Stimulated activated CD4-positive, alpha-beta T cell treated with anti-CD3 and anti-CD28 coated beads, Interleukin-1b, Interleukin-23, amount 100 ng/mL, for 1 hour (primary cell): ENCODE measurements at places on chromosomes 1 and 21.

DNA sequence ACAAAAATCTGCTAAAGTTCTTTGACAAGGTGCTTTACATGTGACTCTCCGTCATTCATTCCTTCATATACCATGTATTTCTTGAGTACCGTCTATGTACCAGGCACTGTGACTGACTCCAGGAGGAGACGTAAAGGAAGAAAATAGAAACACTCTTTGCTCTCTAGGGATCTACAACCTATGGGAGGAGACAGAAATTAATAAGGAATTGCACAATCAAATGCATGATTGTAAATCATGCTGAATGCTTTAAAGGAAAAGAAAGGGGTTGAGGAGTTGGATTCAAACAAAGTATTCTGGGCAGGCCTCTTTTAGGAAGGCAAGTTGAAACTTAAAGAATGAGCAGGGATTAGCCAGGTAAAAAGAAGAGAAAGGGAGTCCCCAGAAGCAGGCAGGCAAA, 239.1 kb upstream of the FGGY start:
- DNase-seq: no peak

GRCh38 chr21:36487641-36488307, 7.9 kb upstream of the CLDN14 start:
- no peak for DNase-seq

DNA sequence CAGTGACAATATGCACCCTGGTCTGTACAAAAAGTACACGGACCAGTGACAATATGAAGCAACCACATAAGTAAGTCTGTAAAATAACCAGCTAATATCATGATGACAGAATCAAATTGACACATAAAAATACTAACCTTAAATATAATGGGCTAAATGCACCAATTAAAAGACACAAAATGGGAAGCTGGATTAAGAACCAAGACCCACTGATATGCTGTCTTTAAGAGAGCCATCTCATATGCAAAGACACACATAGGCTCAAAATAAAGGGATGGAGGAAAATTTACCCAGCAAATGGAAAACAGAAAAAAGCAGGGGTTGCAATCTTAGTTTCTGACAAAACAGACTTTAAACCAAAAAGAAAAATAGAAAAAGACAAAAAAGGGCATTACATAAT, 70.4 kb upstream of the VCAM1 start:
- DNase-seq: no peak

DNA sequence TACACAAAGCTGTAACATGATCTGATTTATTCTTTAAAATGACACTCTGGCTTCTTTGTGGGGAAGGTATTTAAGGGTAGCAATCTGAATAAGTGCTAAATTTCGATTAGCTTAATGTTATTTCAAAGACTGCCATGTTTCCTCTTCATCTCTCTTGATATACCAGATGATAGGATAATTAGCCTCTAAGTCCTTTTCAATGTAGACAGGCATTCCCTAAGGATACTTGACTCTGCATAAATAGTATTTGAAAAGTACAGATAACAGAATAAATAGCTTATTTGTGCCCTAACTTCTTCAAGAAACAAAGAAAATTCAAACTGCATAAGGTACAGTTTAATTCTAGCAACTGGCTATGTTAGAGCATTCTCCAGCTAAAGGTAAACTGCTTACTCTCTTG, 46.2 kb downstream of the ARHGAP29 start:
- DNase-seq: no peak

DNA sequence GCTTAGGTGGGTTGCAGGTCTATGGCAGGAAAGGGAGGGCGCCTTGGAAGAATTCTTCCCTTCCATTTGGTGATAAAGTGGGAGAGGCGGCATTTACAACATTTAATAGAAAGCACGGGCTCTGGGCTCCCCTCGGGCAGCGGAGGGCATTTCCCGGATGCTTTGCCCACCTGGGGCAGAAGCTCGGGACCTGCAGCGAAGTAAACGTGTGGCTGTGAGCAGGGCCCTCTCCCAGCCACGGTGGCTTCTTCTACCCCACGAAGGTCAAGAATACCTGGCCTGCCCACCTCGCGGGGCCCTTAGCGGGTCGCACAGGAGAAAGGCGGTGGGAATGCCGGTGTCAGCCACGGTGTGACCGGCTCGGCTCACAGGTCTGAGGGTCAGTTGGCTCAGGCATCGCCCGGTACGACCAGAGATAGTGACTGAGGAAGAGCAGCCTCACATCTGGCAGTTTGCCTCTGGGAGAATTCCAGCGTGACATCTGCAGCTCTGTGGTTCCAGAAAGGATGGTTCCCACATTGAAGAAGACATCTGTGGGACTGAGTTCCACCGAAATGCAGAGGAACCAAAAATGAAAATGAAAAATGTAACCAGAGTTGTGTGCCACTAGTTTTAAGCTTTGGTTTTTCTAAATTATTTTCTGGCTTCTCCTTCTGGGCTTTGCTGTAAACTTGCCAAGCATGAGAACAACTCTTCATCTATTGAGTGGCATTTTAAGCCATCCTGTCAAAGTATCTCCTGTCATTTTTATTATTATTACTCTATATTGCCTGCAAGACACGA, 720 bp upstream of the F3 start:
- no peak for DNase-seq

DNA sequence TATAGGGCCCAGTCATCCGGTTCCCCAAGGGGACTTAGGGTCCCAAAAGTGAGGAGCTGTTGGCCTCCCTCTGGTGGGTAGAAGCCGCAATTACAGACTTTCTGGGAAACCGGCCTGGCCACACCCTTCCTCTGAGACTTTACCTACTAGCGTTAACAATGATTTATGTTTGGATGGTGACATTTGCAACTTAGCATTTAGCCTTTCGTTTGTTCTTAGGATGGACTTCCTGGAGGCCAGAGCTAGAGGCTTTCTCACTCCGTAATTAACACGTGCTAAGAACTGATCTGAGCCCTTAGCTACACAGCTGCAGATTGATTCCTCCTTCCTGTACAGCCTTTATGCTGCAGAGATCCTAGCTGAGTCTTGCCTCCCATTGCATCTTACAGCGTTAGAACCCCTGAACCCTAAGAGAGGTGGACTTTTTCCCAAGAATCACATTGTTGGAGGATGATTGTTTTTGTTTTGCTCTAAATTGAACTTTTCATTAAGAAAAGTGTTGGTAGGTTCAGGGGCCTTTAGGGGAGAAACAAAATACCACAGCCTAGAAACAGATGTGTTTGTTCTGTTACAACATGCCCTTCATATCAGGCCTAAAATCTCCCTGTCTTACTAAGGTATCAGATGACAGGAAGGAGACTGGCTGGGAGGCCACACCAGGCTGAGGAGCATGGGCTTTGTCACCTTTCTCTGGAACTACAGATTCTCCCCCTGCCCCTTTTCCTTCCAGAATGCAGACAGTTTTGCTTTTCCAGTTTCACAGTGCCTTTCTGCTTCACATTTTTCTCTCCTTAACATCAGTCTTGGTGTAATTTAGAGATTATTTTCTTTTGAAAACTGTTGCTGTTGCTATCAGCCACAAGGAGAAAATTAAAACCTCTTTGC, 1.9 kb downstream of the S100A11 start:
- DNase-seq: no peak
